Panc1 (cell line): ENCODE measurements at places on chromosomes 7 and 10.
A peak's percentile ranks its signal among the peaks of the same experiment; 100 is the strongest.

- DNase-seq, result no peak
Measured at GRCh38 chr7:17099083-17099973, 199.1 kb upstream of the AHR start.

DNA sequence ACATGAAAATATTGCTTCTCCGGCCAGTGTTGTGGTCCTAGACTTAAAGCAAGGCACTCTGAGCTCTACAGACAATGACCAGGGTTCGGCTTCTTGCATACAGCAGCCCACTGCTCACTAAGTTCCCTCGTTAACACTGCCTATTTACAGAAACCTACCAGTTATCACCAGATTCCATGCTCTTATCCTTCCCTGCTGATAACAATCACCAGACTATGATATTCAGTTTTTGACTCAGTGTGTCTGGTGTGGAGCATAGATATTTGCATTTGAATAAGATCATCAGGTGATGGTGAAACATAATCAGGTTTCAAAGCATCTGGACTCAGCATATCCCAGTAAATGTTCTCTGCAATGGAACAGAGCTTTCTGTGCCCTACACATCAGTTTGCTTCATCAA is 182.3 kb downstream of the SNX13 start:
- DNase-seq, result no peak

DNA sequence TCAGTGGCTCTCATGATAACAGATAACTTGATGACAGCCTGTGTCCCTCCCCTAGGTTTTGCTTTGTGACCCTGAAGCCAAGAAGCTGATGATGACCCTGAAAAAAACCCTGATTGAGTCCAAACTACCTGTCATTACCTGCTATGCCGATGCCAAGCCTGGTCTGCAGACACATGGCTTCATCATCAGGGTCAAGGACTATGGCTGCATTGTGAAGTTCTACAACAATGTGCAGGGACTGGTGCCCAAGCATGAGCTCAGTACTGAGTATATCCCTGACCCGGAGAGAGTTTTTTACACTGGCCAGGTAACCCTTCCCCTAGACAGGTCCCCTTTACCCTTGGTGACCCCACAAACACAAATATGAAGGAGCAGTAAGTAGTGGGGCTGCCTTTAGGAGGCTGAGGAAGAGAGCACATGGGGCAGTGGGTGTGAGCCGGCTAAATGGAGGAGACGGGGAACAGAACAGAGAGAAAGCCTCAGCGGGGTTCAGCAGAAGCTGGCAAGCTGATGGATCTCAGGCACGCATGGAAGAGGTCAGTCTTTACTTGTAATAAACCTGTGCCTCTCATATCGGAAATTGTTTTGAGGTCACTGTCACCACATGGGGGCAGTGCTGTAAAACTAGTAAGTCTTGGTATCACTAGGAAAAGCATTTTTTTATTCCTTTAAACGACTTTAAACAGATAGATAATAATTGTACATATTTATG is 20.2 kb downstream of the PDCD11 start:
- DNase-seq, result peak; percentile 25

DNA sequence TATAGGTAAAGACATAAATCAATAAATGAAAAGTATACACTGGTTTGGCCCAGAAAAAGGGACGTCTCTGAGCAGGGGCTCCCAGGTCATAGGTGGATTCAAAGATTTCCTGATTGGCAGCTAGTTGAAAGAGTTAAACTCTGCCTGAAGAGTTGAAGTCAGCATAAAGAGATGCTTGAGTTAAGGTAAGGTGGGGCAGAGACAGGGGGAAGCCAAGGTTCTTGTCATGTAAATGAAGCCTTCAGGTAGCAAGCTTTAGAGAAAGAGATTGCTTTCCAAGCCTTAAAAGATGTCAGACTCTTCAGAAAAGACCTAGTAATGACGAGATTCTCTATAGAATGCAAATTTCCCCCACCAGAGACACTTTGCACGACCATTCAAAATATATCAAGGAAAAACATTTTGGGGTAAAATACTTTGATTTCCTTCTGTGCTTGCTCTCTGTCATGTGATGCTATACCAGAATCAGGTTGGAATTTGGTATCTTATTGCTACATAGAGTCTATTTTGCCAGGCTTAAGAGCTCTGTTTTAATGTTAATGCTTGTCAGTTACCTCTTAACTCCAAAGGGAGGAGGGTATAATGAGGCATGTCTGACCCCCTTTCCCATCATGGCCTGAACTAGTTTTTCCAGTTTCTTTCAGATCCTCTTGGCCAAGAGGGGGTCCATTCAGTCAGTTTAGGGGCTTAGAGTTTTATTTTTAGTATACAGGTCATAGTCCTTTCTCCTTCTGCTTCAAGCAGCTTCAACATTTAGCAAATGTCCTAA is 429.6 kb downstream of the ADRA2A start:
- DNase-seq, result no peak

DNA sequence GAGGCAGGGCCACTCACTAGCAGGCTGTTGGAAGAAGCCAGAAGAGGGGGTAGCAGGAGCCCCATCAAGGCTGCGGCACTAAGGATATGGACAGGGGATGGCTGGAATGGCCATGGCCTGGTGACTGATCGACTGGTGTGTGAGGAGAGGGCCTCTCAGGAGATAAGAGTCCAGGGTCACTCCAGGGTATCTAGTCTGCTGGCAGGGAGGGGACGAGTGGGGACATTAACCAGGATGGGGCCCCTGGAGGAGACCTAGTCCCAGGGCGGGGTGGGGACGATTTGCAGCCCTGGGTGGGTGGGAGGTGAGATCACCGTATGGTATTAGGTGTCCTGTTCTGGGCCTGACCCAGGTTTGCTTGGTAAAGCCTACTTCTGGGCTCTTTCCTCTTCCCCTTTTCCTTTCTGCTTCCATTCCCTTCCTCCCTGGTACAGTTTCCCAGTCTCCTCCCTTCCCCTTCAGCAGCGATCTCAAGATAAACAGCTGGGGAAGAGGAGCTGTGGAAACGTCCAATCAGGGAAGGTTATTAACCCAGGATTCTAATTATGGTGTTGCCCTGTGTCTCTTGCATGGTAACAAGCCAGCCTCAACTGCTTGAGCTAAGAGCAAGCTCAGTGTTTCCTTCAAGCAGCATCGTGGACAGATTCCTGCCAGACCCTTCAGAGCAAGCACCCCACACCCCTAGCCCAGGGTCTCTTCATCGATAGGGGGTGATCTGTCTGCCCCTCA is 233.2 kb downstream of the RPS24 start:
- DNase-seq, result no peak

DNA sequence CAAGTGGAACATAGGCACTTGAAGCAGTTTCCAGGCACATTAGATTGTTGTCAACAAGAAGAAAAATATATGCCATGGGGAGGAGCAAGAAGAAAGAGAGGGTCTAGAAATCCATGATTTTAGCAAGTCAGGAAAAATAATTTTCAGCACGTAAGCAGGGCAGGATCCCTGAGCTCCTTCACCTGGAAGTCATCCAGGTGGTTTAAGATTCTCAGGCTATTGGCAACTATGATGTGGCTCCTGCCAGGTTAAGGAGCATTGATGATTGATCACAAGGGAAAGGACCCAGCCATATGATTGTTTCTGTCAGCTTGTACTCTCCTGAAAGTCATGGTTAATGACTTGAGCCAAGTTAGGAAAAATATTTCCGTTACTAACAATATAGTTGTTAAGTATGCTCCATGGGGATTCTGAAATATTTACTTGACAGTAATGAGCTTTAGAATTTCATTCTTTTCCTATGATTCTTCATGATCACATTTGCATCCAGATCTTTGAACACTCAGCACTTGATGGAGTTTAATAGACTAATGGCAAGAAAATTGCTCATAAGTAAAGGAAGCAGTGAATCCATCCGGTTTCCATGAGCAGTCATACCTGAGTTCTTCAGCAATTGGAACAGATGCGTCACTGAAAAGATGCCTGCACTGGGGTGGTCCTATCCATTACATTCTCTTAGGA is 209.1 kb downstream of the BICC1 start:
- no peak for DNase-seq

GRCh38 chr7:84207025-84207424 is 12.4 kb upstream of the SEMA3A start:
- no peak for DNase-seq

DNA sequence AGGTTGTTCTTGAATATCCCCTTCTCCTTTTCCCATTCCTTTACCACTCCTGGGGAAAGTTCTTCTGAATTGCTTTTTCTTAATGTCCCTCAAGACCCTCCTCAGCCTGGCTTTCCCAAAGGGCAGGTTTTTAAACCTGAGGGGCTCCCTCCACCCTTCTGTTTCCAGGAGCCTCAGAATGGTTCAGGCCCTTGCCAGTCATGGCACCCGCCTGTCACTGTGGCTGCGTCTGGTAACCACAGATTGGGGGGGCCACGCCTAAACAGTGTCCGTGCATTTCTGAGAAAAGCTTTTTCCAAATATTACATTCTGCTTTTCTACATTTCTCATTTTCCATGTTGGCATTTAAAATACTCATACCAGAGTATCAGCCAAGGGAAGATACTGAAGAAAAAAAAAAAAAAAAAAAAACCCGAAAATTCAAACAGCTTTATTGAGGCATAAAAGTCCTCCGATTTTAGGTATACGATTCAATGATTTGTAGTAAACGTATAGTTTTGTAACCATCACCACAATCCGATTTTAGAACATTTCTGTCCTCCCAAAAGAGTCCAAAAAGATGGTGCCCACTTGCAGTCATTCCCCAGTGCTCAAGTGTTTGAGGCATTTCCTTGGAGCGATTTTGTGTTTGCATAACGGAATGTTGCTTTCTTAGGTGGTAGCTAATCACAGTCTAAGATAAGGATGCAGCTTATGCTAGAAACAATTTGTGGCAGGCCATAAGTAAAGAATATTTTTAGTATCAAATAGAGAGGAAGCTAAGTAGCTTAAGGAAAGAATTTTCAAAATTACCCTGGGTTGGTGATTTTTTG is 22.1 kb downstream of the HKDC1 start:
- DNase-seq, result no peak
